ENCODE measurements at places on chromosomes 11 and 22.
A peak's percentile ranks its signal among the peaks of the same experiment; 100 is the strongest.

GRCh38 chr22:46084943-46085827 is 65.1 kb upstream of the PPARA start:
- no peak for DNase-seq

DNA sequence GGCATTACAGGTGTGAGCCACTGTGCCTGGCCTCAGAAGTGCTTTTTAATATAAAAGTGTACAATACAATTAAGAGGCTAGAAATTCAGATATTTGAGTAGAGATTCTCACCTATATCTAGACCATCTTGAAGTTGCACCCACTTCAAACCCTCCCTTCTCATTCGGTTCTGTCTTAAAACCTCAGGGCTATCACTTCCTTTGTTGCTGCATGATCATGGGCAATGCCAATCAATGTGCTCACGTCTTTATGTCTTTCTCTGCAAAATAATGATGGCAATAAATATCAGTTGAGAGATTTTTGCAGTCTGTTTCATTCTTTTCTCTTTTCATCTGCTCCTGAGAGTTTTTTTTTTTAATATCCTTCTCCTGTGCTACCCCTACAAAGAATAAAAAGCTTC is 9.3 kb upstream of the NUP160 start:
- DNase-seq: no peak

DNA sequence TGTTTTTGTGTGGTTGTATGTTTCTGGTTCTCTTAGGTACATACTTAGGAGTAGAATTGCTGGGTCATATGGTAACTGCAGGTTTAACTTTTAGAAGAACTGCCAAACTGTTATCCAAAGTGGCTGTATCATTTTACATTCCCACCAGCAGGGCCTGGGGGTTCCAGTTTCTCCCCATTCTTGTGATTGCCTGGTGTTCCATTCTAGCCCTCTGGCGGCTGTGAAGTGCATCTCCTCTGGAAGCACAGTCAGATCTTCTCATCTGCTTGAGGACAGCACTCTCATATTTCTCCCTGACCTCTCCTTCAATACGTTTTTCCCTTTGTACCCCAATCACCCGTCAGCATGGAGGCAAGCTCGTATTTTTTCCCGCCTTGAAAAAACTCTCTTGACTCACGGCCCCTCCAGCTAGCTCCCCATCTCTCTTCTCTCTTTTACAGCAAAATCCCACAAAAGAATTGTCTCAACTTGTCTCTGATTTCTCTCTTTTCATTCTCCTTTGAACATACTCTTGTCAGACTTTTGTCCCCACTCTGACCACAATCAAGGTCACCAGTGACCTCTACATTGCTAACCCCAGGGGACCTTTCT is 56.8 kb upstream of the THY1 start:
- no peak for DNase-seq

DNA sequence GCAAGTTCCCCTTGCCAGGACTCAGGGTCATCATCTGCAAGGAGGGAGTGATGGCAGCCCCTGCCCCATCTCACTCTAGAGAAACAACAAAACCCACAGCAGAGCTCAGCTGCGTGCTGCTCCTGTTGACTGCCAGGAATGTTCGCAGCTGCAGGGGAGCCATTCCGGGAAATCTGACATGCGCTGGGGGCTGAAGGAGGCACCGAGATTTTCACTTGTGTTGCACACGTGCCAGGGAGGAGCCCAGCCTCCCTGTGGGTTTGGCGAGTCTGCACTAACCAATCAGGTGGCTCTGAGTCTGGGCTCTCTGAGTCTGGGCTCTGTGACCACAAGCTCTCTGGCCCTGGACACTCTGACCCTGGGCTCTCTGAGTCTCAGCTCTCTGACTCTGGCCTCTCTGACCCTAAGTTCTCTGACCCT is 10.5 kb downstream of the FGF3 start:
- peak; percentile 49 for DNase-seq

DNA sequence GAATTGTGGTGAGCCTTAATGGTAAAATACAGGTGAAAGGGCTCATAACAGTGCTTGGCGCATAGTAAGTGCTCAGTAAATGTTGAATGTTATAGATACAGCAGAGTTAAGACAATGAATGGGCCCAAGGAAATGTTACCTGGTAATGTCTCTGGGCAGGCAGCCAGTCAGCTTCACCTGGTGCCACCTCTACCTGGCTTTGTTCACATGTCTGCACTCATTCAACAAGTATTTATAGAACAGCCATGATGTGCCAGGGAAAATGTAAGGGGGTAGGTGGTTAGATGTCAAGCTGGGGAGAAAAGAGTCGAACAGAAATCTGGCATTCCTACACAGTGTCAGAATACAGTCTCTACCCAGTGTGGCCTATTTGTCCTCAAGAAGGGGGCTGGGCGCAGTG is 238.8 kb upstream of the SYN3 start:
- no peak for DNase-seq

GRCh38 chr11:44960200-44960845 is 9.6 kb upstream of the TP53I11 start:
- DNase-seq: no peak

DNA sequence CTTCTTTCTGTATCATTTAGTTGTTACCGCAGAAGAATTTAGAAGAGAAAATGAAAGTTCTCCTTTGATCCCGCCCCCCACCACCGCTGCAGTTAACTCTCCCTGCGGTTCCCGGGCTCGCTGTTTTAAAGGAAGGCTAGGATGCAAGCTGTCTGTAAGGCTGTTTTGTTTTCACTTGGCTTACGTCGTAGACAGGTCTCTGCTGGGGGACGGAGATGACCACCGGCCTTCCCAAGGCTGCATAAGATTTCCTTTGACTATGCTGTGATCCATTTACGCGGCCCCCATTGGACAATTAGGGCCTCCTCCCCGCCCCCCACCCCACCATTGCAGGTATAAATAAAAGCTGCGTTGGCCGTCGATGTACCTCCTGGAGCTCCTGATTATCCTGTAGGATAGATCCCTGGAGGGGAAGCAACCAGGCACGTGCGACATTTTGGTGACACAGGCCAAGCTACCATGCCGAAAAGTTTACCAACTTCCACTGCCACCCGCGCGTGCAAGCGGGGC is 1.4 kb upstream of the CPT1A start:
- no peak for DNase-seq

GRCh38 chr22:39147335-39148025 is 5.0 kb downstream of the CBX7 start:
- no peak for DNase-seq

GRCh38 chr22:19632668-19633148 is 81.6 kb upstream of the SEPTIN5 start:
- no peak for DNase-seq

DNA sequence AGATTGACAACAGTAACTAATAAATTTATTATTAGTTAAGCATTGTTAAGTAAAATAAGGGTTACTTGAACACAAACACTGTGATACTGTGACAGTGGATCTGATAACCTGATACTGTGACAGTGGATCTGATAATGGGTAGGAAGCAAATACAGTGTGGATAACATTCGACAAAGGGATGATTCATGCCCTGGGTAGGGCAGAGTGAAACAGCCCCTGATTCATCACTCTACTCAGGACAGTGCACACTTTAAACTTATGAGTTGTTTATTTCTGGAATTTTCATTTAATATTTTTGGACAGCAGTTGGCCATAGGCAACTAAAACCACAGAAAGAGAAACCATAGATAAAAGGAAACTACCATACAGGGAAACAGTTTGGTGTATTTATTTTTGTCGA is 60.8 kb upstream of the CTSC start:
- peak; percentile 38 for DNase-seq
